ENCODE measurements at places on chromosomes 12 and 14. TPM values are rescaled to one million over a fixed set of nuclear protein-coding genes. Genes with fewer than 3 reads are reported as not detected.

PTGDR gene
- 2.0 TPM for total RNA-seq

LRP1-AS gene
- not detected for total RNA-seq

CIROP gene
- not detected for total RNA-seq

SYT1 gene
- total RNA-seq = 2.5 TPM

SLC7A8 gene
- 21.6 TPM for total RNA-seq

RFX4 gene
- total RNA-seq = not detected

KHNYN gene
- 68.0 TPM for total RNA-seq

APOLD1 gene
- 33.4 TPM for total RNA-seq

KERA gene
- not detected for total RNA-seq
